ENCODE measurements at places on chromosomes 1 and 21.

GRCh38 chr1:78426408-78426807, 64.4 kb upstream of the PTGFR start:
- no peak for DNase-seq

DNA sequence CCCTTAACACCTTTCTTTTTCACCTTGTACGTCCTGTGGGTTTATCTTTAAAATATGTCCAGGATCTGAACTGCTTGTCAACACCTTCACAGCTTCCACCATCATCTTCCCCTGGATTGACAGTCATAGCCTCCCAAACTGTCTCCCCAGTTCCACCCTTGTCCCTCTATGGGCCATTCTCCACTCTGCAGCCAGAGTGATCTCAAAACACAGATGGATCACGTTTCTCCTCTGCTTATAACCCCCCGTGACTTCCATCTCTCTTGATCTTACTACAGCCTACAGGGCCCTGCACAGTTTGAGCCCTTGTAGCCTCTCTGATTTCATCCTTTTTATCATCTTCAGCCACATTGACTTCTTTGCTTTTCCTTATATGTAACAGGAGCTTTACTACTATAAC, 4.3 kb downstream of the INSRR start:
- no peak for DNase-seq

GRCh38 chr1:214002472-214002871, 14.7 kb downstream of the PROX1 start:
- DNase-seq, result peak; percentile 56

GRCh38 chr1:64878931-64879611, 87.3 kb downstream of the JAK1 start:
- DNase-seq, result no peak

DNA sequence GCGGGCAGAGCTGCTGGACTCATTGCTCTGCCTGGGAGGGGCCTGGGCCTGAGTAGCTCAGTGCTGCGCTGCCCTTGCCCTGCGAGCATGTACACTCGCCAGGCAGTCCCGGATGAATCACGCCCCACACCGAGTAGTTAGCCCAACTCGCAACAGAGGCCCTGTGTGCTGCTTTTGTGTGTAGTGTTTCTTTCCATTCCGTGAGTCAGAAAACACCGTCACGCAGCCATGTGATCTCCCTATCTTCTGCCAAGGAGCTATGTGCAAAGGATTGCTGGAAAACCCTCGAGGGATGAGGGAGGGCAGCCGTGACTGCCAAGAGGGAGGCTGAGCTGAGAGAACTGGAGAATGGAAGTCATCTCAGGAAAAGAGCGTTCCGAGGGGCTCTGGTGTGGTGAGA, 37.3 kb downstream of the NENF start:
- peak; percentile 93 for DNase-seq

GRCh38 chr1:183025010-183025337, 1.8 kb downstream of the LAMC1 start:
- DNase-seq, result no peak

DNA sequence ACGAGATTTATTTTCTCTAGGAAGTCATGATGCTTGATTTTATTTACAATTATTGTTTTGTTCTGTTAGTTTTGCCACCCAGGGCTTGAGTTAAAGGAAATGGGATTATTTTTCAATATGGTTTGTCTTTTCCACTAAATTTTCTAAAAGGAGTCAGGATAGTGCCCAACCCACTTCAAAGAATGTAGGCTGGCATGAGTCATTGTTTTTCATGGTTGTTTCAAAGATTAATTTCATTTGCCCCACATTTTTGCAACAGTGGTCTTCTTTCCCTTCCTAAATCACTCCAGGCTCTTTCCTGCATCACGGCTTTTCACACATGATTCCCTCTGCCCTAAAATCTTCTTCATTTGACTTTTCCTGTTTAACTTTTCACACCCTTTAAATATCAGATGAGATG, 2.5 kb downstream of the SLAMF6 start:
- no peak for DNase-seq

DNA sequence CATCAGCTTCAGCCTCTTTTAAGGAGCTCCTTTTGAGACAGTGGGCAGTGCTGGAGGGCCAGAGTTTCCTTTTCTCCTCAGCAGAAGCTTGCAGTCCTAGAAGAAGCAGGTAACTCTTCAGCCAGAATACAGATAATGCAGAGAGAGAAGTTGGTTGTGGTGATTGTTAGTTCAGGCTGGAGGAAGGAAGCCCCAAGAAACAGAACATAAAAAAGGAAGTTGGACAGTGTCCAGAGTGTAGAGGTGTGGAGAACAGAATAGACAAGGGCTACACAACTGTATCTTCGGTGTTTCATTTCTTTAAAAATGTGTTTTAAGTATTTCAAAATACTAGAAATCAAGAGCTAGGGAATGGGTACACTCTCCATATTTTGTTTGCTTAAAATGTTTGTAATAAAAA, 6.4 kb upstream of the TACSTD2 start:
- DNase-seq, result no peak

DNA sequence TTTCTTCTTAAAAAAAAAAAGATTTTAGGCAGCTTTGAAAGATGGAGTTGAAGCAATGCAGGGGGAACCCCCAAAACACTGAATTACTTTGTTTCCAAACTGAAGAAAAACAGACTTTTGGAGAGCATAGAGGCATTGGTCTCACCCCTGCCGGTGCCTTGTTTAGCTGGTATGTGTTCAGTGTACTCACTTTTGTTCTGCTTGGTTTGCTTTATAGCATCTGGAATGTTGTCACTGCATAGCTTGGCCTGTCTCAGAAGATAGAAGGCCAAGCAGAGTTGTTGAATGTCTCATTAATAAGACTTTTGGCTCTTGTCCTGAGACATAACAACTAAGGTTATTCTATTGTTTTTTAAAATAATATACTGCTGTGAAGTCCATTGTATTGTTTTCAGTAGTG, 6.9 kb downstream of the THRAP3 start:
- no peak for DNase-seq

DNA sequence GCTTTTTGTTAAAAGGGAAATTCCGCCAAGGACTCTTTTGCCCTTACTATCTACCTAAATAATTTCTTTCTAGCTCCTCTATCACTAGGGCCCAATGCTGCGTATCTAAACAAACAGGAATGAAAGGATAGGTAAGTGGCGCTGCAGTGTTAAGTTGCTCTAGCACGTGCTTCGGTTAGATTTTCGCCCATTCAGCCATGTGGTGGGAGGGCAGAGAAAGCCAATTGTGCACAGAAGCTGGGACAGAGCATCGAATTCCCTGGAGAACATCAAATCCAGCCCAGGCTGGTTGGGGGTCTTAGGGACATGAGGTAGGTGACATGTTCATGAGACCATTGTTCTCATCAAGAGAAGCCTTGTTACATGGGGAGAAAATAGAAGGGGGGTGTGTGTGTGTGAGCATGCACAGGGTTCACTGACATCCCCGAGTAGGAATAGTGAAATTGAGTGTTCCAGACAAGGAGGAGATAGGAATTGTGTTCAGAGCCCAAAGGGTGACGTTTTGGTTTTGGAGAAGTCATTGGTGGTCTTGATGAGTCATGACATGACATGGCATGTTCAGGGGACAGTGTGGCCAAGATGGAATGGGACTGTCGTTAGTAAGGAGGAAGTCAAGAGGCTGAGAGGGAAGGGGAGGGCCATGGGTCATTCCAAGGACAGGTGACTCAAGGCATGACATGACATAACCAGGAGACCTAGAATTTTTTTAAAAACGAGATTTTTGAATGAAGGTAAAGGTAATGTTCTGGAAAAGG, 107.1 kb downstream of the TLR5 start:
- no peak for DNase-seq

DNA sequence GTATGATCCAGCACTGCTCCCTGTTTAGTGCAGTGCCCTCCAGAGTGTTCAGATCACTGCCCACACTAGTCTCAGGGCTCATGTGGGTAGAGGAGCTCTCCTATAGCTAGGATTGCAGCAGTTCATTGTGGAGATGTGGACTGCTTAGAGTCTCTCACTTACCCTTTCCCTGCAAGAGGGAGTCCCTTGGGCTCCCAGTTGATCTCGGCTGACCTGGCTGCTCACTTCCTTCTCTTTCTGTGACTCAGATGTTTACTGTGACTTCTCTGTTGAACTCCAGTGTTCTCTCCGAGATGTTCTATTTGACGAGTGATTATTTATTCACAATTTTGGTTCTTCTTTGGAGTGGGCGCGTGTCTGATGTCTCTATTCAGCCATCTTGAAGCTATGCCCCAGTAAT, 141.9 kb downstream of the PTBP2 start:
- DNase-seq, result no peak

- DNase-seq, result no peak
Observed at GRCh38 chr1:172756024-172756423, 97.1 kb downstream of the FASLG start.

DNA sequence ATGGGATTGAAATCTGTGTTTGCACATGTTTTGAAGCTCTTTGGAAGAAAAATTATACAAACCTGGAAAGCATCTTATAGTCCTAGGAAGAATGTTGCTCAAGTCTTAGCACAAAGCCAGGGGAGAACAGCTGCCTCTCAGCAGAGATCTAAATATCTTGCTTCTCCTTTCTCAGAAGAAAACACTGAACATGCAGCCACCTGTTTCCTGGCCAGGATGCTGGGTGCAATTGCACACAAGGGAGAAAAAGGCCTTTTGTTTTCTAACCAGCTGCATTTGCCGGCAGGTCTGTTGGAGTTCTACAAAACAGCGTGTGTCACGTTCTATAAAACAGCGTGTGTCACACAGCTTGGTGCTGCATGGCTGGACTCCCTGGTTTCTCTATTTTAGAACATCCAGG, 259.6 kb upstream of the PLD5 start:
- no peak for DNase-seq

DNA sequence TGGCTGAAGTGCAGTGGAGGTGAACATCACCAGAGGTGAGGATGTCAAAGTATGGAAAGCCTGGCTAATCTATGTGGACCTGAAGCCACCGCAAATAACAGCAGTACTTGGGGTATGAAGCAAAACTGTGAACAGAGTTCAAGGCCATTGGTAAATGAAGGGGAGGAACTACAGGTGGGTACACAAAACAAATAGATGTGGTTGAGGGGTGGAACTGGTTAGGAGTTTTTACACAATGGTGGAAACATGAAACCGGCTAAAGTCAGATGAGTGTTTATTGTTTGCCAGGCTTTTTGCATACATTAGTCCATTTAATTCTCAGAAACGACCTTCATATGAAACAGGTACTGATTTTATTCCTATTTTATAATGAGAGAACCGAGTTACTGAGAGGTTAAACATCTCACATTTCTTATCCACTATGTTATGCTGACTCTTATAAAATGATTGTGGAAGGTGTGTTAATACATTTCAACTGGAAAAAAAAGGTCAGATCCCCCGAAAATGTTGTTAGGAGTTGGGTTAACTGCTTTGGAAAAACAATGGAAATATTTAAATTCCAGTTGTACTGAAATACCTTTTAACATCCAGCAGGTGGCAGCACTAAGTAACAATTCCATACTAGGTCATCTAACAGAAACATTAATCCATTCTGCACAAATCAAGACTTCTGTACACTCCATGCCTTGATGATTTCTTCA, 44.3 kb upstream of the GTF2B start:
- peak; percentile 42 for DNase-seq

- DNase-seq, result no peak
Observed at GRCh38 chr1:185338719-185339622, 21.9 kb upstream of the IVNS1ABP start.

DNA sequence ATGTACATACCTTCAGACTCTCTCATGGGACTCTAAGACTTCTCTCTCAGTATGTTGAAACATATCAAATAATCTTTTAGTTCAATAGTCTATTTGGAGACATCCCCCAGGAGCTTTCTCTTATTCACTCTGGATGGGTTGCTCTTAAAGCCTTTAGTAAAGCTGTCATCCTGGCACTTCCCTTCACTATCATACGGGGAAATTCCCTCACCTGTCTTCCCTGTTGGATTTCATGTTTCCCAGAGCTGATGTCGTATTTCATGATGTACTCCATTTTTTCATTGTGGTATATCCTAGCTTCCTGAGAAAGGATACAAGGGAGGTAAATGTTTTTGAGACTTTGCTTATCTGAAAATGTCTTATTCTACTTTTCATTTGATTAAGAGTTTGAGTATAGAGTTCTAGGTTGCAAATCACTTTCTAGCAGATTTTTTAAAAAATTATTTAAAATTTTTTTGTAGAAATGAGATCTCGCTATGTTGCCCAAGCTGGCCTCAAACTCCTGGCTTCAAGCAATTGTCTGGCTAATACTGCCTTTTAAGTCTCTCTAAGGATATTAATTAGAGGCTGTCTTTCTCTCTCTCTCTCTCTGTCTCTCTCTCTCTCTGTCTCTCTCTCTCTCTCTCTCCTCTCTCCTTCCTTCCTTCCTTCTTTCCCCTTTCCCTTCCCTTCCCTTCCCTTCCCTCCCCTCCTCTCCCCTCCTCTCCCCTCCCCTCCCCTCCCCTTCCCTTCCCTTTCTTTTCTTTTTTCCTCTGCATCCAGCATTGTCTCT, 17.0 kb upstream of the MACF1 start:
- DNase-seq, result peak; percentile 2

DNA sequence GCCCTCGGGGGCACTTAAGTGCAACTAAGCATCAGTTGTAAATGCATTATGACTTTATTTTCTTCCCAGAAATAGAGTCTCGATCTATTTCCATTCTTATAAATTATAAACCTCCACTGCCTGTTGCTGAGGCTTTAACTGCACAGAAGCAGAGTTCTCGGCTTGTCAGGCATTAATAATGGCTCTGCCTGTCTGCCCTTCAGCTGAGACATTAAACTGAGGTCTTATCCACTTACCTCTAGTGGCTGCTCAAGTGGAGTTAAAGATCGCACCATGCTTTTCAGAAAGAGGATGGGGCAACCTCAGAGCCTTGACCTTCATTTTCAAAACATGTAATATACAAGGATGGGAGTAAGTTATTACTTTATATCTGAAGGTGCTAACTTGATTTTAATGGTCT, 597.6 kb upstream of the PRMT6 start:
- DNase-seq, result no peak

DNA sequence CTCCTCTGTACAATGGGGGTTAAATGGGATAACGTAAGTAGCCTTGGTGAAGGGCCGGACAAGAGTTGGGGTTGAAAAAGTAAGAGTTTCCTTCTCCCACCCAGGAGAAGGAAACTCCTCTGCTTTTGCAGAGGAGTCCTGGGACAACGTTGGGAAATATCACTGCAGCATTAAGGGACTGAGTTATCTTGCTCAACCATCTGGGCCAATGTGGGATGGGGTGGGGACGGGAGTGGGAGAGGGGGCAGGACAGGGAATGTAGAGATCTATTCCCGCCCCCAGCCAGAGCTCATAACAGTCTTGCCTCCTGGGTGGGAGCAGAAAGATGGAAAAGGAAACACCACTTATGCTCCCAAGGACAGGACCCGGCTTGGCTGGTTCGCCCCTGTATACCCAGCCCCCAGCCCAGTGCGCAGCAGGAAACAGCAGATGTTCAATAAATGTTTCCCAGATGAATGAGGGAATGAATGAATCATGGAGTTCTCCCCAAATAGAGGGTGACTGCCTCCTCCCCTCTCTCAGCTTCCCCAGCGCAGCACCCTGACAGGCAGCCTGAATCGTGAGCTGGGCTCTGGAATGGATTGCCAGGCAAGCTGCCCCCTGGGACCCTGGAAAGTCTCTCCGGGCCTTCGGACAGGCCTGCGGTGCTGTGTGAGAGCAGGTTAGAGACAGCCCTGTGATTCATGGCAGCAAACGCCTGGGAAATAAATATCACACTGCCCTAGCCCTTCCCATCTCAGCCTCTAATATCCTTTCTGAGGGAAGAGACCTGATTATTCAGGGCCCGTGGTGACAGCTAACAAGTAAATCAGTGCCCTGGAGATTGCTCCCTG, 24.8 kb downstream of the FBXO2 start:
- no peak for DNase-seq
